ENCODE measurements at places on chromosomes 16 and 17.

- DNase-seq, result peak; percentile 36
These were observed 807.0 kb upstream of the SOX9 start for GRCh38 chr17:71313866-71314265.

DNA sequence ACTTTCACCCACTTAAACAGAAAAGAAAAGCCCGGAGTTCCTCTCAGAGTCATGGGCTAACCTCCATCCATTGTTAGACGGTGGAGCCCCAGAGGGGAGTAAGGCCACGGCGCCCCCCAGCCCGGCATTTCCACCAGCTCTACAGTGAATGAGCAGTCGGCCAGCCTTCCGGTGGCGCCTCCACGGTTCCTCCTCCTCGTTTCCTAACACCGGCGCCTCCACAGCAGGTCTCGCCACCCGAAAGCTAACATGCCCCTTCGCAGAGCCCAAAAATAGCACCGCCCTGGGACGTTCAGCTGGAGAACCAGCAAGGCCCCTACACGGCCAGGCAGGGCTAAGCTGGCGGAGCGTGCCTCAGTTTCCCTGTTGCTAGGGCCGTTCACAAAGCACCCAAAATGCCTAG lies 858 bp downstream of the MMD start:
- no peak for DNase-seq

DNA sequence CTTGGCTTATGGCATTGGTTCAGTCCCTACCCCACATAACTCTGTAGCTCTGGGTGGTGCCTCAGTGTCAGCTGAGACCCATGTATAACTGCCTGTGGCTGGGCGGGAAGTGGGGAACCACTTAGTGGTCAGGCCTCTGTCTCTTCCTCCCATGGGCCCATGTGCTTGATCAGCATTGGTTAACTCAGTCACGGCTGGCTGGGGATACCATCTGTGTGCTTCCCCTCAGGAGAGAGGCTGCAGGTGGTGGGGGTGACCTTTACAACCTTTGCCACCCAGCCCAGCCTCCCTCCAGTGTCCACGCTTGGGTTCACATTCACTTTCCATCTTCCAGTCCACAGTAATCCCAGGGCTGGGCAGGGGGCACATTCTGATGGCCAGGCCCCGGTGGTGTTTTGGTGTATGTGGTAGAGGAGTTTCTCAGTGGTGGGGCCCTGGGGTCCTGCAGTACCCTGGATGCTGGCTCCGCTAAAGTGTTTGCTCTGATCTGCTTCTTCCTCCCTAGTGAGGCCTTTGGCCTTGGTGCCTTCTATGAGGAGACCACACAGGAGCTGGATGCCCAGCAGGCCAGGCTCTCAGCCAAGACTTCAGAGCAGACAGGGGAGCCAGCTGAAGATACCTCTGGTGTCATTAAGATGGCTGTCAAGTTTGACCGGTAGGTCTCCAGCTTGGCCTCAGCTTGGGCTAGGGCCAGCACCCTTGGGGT lies 10.2 kb upstream of the NFATC3 start:
- no peak for DNase-seq

DNA sequence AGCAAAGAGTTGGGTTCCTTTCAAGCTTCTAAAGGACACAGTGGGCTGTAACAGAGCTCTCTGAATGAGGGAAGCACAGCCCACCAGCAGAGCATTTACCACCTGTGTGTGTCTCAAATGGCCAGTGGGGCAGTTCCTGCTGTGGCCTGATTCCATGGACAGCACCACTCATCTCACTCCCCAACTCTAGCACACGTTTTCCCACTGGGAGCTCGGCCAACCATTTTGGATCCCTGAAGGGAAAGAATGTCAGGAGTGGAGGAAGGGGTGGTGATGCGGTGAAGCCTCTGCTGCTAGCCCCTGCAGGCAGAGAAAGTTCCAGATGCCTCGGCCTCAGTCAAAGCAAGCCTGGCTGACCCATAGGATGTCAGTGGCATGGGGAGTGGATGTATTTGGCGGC lies 86.6 kb downstream of the PLXDC1 start:
- DNase-seq, result peak; percentile 28

- DNase-seq, result peak; percentile 88
These were observed 414.4 kb downstream of the SHISA9 start for GRCh38 chr16:13315642-13316427.

GRCh38 chr17:58215685-58216084 lies 3.4 kb downstream of the MKS1 start:
- no peak for DNase-seq

DNA sequence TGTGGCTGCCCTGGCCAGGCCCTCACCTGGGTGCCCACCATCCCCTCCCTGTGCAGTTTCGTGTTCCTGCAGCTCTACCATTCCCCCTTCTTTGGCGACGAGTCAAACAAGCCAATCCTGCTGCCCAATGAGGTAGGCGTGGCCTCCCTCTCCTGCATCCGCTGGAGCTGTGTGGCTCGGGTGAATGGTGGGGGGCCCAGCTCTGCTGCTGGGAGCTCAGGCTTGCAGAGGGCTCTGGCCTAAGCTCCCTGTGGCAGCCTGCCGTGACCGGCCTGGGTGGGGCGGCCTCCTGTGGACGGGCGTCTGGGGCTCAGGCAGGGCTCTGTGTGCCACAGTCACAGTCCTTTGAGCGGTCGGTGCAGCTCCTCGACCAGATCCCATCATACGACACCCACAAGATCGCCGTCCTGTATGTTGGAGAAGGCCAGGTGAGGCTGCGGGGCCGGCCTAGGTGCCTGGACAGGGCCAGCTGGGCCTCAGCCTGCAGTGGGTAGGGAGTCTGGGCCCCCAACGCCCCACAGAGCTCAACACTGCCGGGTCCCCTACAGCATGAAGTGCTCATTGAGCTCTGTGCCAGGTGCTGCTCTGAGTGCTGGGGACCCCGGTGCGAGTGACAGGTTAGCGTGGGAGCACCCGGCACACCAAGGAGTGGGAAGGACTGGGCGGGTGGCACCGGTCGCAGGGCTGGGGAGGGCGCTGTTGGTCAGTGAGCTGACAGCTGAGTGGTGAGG lies 37.3 kb downstream of the TSC2 start:
- no peak for DNase-seq

GRCh38 chr17:51319186-51319585 lies 58.8 kb downstream of the UTP18 start:
- DNase-seq, result no peak

DNA sequence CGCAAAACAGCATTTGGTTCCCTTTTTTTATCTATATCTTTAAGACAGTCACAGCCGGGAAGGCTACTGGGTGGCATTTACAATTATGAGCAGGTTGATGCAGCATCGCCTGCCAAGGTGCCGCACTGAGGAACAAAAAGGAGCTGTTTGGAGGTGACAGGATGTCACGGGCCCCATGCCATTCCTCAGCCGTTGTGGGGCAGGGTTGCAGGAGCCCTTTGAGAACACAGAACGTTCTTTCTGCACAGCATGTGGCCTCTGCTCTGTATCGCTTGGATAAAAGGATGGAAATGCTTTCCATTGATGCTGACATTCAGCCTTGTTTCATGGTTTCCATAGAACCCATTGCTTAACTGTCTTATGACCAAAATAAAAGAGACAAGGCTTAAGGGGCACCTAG lies 141.9 kb upstream of the CDH5 start:
- no peak for DNase-seq

DNA sequence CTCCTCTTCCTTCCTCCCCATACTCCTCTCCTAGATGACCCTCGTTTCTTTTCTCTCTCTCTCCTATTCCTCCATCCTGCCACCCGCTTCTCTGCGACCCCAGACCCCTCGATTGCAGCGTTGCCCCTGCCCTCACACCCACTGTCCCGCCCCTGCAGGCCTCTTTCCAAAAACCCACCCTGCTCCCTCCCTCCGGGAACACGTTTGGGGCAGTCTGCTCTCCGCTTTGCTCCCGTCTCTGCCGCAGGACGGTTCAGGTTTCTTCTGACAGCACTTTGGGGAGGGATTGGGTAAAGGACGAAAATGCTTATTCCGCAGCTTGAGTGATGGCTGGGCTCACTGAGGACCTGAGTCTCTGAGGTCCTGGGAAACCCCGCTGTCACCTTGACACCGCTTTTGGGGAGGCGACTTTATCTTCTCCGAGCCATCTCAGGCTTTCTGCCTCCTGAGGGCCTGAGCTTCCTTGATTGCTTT lies 690 bp downstream of the NDE1 start:
- DNase-seq, result peak; percentile 22

DNA sequence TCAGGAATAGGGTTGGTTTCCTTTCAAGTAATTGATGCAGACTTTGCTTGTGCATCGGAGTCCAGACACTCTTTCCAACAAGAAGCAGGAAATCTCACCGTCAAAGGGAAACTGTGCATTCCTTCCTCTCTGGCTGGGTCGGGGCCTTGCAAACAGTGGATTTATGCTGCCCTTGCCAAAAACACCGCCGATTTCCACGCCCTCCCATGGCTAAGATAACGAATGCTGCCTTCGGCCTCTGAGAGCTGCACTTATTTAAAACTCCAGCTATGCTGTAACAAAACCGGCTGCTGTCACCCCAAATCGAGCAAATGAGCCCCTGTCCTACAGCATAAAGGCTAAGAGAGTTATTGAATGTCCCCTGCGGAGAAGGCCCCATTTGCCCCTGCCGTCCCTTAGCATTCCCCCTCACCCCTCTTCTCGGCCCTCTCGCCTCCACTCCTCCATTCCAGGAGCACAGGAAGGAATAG lies 275.5 kb upstream of the IRX5 start:
- no peak for DNase-seq

GRCh38 chr16:59432896-59433295 lies 698.8 kb upstream of the GOT2 start:
- peak; percentile 6 for DNase-seq

- no peak for DNase-seq
These were observed 27.3 kb downstream of the KAT7 start for GRCh38 chr17:49815761-49816281.

- no peak for DNase-seq
These were observed 4.3 kb downstream of the AMDHD2 start for GRCh38 chr16:2524339-2524938.

DNA sequence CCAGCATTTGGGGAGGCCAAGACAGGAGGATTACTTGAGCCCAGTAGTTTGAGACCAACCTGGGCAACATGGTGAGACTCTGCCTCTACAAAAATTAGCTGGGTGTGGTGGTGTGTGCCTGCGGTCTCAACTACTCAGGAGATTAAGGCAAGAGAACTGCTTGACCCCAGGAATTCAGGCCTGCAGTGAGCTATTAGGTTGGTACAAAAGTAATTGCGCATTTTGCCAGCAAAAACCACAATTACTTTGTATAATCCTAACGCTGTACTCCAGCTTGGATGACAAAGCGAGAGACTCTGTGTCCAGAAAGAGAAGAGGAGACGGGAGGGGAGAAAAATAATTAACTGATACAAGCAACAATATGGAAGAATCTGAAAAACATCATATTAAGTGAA lies 32.7 kb downstream of the YWHAE start:
- peak; percentile 26 for DNase-seq

DNA sequence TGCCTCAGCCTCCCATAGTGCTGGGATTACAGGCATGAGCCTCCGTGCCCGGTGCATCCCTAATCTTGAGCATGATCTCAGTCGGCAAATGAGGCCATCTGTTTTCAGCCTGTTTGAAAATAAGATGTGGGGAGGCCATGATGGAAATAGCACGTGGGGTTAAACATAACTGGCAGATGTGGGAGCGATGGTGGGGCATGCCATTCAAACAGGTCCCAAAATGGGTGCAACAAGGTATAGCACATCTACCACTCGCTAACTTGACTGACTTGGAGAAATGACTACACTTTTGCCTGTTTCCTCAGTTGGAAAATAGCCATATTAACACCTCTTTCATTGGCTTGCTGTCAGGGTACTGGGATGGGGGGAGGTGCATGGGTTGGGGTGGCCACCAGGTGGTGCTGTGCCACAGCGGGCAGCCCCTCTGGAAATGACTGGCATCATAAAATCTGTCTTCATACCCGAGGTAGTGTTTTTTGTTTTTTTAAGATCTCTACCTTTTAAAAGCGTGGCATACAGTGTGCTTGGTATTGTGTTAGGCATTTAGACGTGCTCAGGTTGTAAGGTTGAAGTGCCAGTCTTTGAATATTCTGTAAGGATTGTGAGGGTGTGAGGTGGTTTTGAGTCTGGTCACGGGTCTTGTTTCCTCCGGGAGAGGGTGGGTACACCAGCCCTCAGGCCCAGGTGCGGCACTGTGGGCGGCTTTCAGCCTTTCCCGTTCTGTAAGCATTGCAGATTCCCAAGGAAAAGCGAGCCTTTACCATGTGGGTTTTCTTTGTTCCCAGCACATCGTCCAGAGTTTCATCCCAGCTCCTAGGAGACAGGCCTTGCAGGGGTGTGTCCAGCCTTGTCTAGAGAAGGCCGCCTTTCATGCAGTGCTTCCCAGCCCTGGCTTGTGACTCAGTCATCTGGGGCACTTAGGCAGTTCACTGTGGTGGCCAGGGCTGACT lies 2.9 kb upstream of the TTYH2 start:
- peak; percentile 54 for DNase-seq

DNA sequence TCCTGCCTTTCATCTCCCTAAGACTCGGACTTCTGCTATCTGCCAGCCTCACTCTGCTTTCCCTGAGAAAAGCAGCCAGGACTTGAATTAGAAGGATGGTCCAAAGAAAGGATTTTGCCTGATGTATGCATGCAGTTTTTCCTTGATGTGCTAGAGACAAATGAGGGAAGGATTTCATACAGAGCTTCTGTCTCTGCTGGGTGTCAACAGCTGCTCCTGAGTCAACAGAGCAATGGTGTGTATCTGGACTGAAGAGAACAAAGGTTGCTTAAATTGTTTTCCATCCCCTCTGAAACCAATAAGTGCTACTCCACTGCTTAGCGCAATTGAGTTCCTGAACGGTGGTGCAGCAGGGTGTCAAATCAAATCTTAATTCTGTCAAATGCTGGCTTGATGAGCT lies 680.6 kb upstream of the C16orf82 start:
- no peak for DNase-seq

GRCh38 chr17:14690704-14691103 lies 389.8 kb downstream of the HS3ST3B1 start:
- DNase-seq, result no peak

- no peak for DNase-seq
These were observed 193.4 kb upstream of the GSE1 start for GRCh38 chr16:85419503-85420408.

DNA sequence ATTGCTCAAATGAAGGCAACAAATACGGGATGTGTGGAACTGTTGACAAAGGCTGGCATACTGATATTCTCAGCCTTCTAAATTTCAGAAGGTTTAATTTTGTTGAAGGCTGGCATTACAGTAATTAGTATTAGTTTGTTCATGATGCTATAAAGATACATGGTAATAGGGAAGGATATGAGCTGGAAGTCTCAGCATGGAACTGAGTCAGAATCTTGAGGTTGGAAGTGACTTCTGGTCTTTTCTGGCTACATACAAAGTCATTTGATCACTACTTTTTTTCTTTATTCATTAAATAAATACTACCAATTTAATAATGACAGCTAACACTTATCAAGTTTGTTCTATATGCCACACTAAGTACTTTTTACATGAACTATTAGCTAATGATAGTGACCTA lies 22.6 kb downstream of the RABEP1 start:
- no peak for DNase-seq

Measured in RPMI7951 (cell line).